ENCODE measurements at places on chromosomes 5 and 9. TPM values are rescaled to one million over a fixed set of nuclear protein-coding genes. Genes with fewer than 3 reads are reported as not detected.

The LMAN2 gene
- polyA plus RNA-seq = 105 TPM

The FOXB2 gene
- not detected for polyA plus RNA-seq

The GADD45G gene
- 4.3 TPM for polyA plus RNA-seq

The PCDHA4 gene
- 0.51 TPM for polyA plus RNA-seq

The CCDC180 gene
- 29.9 TPM for polyA plus RNA-seq

The ZNF883 gene
- polyA plus RNA-seq = 7.1 TPM

The ZNF483 gene
- polyA plus RNA-seq = 3.5 TPM

DNA sequence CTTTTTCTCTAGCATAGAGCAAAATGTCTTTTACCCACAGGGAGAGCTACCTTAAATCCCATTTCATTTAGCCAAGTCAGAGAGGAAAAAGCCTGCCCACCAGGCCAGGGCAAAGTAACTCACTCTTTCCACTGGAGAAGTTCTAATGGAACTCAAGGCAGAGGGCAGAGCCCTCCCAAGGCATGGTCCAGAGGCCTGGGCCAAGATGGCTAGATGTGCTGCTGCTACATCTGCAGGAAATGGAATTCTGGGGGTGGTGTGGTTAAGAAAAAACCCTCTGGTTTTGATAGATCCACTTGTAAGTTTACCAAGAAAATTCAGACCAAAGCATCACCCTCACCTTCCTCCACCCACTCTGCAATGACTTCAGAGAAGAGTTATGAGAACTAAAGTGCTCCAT, 37.3 kb downstream of the CSF2 start:
- DNase-seq = no peak

- no peak for DNase-seq
These were observed 197.9 kb downstream of the CACNA1B start for GRCh38 chr9:138075496-138075895.

DNA sequence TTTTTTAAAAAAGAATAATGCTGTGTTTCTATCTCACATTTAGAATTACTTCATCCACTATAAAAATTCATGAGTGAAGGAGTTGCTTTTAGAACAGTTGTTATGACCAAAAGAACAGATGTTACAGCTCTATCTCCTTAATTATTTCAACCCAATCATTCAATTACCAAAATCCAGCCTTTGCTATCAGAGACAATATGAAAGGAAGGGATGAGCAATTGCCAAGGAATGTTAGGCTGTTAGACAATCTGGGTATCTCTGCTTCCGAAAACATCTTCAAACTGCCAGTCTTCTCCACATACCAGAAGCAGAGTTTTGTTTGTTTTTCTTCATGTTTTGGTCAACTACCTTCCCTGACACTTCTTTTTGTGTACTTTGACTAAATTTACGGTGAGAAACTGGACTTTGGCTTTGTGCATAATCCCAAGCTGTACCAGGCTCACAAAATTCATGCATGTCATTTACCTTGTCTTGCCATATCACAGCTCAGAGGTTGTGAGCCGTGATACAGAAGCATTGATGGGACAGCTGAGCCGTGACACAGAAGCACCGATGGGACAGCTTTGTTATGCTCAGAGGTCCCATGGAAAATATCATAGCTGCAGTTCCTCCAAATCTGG, 405.5 kb downstream of the KIF4B start:
- no peak for DNase-seq

DNA sequence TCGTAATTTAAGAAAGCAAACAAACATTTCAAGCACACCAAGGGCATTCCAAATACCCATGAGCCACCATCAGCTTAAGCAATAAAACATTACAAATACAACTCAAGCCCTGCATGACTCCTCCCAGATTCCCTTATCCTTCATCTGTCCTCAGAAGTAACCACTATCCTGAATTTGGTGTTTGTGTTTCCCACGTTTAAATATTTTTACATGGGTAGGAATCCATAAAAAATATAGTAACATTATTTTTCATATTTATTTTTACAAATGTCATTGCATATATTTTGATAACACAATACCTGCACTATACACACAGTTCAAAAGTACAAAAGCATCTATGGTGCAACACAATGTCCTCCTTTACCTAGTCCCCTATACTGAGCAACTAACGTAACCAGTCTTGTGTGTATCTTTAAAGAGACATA, 6.4 kb downstream of the PRKAA1 start:
- DNase-seq = no peak

DNA sequence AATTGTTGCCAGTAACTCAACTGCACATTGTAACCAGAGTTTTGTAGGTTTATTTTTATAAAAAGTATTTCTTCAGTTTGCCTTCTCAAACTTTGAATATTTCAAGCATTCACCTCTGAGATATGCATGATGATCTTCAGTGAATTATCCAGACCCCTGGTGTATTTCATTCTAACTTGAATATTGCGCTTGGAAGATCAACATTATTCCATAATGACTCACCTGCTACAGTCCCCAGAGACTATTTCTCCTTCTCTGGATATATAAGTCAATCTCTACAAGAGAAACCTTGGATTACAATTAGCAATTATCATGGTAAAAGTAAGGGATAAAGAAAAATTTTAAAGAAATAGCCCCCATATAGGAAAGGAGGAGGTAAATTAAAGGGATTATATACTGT, 1041.0 kb downstream of the TLE1 start:
- DNase-seq = no peak

DNA sequence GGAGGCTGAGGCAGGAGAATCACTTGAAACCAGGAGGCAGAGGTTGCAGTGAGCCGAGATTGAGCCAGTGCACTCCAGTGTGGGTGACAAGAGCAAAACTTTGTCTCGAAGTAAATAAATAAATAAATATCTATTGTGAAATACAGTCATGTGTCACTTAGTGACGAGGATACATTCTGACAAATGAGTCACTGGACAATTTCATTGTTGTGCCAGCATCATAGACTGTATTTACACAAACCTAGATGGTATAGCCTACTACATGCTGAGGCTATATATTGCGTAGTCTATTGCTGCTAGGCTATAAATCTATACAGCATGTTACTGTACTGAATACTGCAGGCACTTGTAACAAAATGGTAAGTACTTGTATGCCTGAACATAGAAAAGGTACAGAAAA, 61.1 kb upstream of the CCL21 start:
- no peak for DNase-seq

GRCh38 chr5:10445352-10445751, 3.7 kb downstream of the ROPN1L start:
- DNase-seq = no peak

DNA sequence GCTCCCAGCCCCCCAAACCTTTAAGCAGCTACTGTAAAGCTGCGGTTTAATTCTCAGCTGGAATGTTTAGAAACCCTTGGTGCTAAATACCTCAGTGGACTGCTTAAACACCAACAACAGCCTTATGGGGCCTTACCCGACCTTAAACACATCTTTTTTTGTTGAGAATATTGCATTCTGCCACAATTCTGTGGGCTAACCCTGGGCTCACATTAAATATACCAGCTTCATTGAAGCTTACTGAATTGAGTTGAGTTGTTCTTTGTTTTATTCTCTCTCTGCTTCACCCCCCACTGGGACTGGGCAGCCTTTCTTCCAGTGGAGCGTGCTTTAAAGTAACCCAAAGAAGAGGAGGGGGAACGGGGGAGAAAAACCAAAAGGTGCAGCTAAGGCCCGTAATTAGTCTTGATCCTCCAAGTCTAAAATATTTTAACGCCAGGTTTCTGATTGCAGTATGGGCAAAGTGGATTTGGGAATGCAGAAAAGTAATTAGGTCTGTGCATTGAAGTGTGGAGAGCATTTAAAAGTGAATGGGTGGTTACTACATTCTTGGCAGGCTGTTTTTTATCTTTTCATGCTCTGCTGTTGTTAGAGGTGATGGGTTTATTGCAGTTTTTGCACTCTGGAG, 281.2 kb downstream of the NR2F1-AS1 start:
- no peak for DNase-seq

GRCh38 chr9:33908749-33909148, 91.8 kb downstream of the UBE2R2 start:
- DNase-seq = no peak

DNA sequence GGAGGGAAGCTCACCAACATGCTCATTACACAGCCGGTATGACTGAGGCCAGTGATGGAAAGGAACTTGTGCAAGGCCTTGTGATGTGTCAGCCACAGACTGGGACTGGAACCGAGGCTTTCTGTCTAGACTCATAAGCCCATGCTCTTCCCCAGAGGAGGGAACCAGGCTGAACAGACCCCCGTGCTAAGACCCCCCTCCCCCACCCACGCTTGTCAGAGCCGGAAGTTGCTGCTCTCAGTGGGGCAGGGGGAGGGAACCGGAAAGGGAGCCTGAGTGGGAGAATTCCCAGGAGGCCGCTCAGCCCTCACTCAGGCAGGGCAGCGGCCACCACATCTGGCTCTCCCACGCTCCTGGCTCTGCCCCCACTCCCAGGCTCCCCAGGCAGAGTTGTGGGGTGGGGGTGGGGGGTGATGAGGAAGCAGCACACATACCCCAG, 4.1 kb upstream of the PDGFRB start:
- DNase-seq = peak; percentile 78

DNA sequence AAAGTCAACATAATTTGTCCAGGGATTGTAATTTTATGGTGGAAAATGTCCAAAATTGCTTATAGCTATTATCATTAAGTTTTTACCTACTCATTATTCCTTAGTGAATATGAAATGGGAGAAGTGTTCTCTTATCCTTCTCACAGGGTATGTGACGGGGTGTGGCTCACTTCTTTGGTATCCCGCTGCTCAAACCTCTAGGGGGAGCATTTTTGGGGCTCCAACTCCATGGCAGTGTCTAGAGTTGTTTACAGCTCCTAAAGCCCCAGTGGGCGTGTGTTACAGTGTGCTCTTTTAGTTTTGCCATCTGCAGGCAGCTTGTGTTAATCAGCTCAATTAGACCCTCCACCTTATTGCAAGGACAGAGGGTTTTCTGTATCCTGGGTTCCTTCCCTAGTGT, 89.4 kb downstream of the CDKN2A start:
- no peak for DNase-seq

DNA sequence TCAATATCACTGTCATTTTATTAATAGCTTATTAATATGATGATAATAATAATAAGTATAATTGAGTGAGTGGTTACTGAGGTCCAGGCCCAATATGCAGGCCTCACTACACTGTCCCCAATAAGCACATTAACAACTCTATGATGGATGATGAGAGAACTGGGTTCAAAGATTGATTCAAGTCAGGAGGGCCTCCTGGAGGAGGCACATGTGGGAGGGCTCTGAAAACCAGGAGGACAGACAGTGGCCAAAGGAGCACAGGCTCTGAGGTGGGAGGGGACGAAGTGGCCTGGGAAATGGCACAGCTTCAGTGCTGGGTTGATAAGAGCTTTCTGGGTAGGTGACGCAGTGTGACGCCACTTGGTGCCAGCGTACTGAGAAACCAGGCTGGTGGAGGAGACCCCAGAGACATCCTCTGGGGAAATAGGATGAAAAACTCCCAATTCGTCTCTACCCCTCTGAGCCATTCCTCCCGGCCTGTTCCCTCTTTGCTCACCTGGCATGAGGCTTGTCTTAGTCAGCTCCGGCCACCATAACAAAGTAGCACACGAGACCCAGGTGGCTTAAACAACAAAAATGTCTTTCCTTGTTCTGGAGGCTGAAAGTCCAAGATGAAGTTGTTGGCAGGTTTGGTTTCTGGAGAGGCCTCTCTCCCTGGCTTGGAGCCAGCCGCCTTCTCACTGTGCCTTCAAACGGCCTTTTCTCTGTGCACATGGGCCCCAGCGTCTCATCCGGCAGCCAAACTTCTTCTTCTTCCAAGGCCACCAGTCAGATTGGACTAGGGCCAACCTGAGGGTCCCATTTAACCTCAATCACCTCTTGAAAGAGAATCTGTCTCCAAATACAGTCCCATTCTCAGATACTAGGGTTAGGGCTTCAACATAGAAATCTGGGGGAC, 31.6 kb downstream of the NTNG2 start:
- DNase-seq = no peak

DNA sequence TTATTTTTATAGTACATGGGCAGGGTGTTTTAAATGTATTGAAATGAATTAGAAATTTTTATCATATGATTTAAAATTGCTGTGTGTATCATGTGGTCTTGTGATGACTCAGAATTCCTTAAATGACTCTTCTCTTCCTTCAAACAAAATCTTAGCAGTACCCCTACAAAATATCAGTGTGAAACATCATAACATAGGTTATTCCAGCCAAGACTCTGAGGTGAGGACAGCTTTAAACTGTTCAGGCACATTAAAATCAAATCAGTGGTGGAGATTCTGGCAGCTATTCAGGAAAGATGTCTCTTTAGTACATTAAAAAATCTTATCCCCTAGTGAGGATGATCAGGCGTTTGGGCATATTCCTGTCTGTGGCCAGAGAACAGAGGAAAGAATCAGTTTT, 174.0 kb downstream of the MAN2A1 start:
- DNase-seq = no peak

GRCh38 chr9:38164659-38165221, 95.7 kb upstream of the SHB start:
- no peak for DNase-seq

GRCh38 chr5:157485811-157486210, 25.8 kb downstream of the NIPAL4 start:
- DNase-seq = no peak

DNA sequence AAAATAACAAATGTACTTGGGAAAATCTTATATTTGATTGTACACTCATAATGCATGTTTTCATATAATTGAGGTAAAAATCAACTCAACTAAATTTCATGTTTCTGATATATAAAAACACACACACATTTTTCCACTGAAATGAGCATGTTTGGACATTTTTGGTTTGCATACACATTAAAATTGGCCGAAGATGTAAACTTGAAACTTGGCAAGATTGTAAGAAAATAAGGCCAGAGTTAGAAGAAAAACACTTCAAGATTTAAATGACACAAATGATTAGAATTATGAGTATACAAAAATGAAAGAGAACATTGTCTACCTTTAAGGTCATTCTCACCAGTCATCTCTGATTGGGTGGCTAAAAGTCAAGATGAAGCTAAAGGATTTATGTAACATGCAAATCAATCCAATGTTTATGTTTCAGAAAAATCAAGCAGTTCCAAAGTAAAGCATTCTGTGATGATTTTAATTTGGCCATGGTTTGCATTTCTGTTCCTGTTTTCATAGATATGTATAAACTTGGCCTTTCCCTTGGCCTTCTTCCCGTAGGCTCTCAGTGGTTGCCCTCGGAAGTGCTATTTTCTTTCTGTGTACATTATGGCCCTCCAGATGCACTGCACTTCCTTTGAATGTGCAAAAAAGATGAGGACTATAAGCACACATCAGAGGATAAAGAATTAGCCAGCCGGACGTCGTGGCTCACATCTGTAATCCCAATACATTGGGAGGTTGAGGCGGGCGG, 1105.4 kb upstream of the DMAC1 start:
- peak; percentile 55 for DNase-seq

DNA sequence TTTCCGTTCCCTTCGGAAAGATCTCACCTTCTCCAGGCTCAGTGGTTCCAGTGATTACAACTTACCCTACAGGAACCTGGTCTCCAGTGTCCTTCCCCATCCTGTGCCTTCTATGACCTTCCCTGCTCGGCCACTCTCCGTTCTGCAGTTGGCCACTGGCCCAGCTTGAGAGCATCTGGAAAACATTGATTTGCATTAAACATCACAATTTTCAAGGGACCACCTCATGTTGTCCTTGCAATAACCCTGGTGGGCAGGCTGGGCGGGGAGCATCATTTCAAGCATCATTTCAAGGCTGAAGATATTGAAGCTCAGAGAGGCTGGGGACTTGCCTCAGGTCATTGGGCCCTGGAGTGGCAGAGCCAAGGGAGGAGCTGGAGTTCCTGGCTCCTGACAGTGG, 177.4 kb downstream of the SEC61B start:
- DNase-seq = no peak

All from left lung (tissue), 14 donors.